ENCODE measurements at places on chromosomes 1 and 21. TPM values are rescaled to one million over a fixed set of nuclear protein-coding genes. Genes with fewer than 3 reads are reported as not detected.

C1QB gene
- 0.33 TPM for total RNA-seq

- DNase-seq: no peak
These were observed 329.5 kb downstream of the LTN1 start for GRCh38 chr21:28663111-28663693.

DNA sequence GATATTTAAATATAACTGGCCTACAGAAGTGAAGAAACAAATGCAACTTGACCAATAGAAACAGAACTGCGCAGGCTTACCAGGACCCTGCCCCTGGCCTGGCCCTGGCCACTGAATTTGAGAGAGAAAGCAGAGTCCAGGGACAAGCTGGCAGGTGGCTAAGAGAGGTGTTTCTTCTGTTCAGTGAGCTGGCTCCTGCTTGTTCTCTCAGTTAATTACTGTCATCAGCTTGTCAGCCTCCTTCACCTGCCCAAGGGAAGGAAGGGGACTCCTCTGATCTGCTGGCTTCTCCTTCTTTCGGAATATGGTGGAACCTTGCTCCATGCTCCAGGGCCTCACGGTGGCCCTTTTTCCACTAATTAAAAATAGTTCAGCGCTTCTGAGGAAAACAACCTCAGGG, 388.4 kb downstream of the DISC1 start:
- DNase-seq: no peak

MMEL1 gene
- total RNA-seq: 0.46 TPM

GJC2 gene
- total RNA-seq: 2.4 TPM

KRTAP25-1 gene
- total RNA-seq: not detected

GRCh38 chr1:236089046-236089773, 24.3 kb upstream of the NID1 start:
- DNase-seq: no peak

DNA sequence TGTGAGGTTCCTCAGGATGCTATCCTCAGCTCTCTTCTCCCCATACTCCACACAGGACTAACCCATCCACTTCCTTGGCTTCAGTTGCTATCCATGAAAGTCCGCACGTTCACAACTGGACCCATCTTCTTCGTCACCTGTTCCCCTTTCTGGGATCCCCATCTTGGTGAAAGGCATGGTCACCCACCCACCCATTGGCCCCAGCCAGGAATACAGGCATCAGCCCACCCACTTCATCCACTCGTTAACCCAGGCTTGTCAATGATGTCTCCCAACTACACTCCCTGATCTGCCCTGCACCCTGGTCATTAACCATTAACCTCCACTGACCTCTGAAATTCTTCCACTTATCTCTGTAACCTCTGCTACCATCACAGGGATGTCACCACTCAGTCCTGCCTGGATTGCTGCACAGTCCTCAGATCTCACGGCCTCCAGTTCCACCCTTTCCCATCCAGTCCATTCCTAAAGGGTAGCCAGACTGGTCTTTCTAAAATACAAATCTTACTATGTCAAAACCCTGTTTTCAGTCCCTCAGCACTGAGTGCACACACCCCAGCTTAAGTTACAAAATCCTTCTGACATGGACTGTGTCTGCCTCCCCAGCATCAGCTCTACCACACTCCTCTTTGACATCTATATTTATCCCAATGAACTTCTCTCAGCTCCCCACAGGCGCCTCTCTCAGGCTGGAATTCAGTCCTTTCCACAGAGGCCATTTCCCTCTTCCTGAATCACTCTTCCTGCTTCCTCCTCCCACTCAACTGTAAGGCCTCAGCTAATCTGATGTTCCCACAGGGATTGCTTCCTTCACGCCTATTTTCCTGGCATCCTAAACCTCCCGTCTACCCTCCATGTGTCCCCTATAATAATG, 10.4 kb downstream of the PGLYRP4 start:
- no peak for DNase-seq

All from Panc1 (cell line).